Stimulated activated CD4-positive, alpha-beta T cell treated with anti-CD3 and anti-CD28 coated beads, Interleukin-15, amount 100 ng/mL, for 48 hours (primary cell): ENCODE measurements at places on chromosomes 5 and 9.

GRCh38 chr9:133560311-133560710 lies 25.8 kb downstream of the ADAMTSL2 start:
- no peak for DNase-seq

- no peak for DNase-seq
These were observed 87.4 kb upstream of the FER start for GRCh38 chr5:108660291-108660690.

- no peak for DNase-seq
These were observed 3.1 kb upstream of the BARX1 start for GRCh38 chr9:93958121-93958818.

- no peak for DNase-seq
These were observed 157.1 kb upstream of the FGF10 start for GRCh38 chr5:44546286-44546685.

DNA sequence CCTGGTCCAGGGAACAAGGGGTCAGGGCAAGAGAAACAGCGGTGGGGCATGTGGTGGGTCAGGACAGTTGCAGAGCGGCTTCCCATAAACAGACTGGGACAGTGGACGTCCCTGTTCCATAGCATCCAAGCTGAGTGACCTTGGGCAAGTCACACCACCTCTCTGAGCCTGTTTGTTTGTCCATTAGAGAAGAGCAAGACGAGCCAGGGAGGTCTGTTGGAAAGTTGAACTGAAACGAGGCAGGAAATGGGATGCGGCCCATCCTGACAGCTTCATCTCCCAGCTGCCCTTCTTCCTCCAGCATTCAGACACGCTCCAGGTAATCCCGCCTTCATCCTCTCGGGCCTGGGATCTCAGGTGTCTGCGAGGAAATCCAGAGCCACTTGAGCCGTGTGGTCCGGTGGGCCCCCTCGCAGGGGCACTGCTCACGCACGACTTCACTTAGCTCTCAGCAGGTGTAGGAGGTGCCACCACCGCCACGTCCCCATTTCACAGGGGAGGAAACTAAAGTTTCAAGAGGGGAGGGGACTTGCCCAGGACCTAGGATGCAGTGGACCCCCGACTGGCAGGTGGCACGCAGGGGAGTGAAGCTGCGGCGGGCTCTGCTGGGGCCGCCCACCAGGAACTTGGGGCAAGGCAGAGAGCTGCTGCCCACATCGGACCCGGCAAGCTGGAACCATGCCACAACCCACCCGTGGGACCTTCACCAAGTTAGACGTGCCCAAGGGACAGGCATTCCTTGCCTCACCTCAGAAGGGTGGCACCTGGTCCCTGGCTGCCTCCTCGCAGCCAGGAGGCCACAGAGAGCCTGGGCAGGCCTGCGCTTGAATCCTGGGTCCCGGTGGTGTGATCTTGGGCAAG lies 13.0 kb downstream of the PTGES2 start:
- DNase-seq = no peak
